WERI-Rb-1 (cell line): ENCODE measurements at places on chromosomes 2 and 18.

- DNase-seq: peak; percentile 85
Measured at GRCh38 chr2:85132834-85133637, at the start of gene TCF7L1. Gene TCF7L1, plus strand, starts transcription at chr2:85133392. Its CDS starts 293 bp downstream, at chr2:85133685.

GRCh38 chr2:136124805-136125204, 6.9 kb upstream of the CXCR4 start:
- no peak for DNase-seq

GRCh38 chr18:9712611-9713010, 4.5 kb downstream of the RAB31 start:
- no peak for DNase-seq

DNA sequence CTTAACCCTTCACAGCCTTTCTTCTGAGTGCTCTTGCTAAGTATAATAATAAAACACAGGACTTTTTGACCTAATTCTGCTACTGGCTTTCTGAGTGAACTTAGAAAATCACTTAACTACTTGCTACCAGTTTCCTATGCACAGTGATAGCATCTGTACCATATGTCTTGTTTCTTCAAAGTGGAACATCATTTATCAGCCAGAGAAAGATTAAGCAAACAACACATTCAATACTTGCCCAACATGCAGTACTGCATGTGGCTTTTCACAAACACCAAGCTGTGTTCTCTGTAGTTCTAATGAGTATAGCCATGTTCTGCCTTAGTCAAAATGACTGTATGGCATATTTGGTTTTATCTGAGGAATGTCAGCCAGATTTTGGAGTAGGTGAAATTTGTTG, 1286.6 kb upstream of the ZEB2 start:
- DNase-seq: no peak

DNA sequence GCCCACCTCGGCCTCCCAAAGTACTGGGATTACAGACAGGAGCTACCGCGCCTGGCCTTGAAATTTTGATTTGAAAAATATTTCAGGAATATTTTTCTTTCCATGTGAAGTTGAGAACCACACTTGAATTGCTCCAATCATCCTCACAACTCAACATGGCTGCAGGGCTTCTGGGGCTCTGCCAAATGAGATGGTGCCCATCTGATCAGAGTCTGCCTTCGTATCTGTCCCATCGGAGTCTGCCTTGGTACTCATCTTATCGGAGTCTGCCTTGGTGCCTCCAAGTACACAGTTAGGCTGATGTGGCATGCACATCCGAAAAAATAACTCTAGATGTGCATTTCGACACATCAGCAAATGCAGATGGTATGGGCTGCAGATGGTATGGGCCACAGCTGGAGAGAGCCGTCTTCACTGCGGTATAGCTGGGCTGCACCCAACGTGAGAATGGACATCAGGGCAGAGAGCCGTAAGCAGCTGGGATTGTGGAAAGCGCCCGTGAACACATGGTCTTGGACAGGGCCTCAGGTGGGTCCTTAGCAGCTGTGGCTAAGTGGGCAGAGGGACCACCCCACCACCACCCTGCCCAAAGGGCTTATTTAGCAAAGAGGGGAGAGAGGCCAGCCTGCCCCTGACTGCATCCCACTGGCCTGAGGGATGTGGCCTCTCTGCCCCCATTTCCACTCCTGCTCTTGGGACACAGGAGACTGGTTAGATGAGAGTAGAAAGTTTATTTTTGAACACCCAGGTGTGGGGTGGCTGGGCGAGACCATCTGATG, 52.1 kb upstream of the RBM44 start:
- no peak for DNase-seq

GRCh38 chr2:59684771-59685166, 868.7 kb downstream of the BCL11A start:
- DNase-seq: no peak

DNA sequence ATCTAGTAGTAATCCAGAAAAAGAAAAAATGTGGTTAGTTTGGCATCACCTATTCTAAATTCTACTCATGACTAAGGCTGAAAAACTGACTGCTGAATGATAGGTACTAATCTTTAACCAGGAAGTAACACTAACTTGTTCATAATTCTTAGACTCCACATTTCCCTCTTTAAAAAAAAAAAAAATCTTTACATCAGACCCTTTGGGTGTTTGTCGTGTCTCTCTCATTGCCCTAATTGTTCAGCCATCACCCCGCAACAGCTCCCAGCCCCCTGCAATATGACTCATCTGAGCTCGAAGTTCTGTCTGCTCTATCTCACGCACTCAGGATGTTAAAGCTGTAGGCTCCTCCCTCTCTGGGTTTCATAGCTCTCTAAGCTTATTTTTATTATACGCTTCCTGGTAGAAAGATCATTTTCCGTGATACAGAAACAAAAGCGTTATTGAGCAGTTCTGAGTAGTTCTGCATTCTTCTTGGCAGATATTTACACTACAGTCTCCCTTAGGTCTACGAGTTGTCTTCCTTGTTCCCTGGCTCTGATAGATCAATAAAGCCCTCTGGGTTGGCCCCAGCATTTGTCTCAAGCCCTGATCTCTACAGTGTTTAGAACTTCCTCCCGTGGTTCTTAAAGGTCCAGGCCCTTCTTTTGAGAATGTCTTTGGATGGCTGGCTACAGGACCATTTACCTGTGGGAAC, 95.6 kb downstream of the TNFRSF11A start:
- no peak for DNase-seq

DNA sequence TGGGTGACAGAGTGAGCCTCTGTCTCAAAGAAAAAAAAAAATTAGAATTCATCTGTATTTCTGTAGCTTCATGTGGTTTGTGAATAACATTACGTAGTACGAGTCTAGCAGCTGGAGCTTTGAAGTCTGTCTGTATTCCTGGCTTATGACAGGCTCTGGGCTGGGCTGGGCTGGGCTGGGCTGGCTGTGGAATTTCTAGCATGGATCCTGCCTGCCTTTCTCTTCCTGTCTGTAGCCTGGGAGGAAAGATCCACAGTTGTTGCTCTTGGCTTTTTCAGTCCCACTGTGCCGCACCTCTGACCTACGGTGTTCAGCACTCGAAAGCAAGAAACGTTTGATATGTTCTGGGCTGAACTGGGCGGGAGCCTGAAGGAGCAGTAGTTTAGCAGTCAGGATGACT, 55.4 kb downstream of the BOLA3 start:
- no peak for DNase-seq

GRCh38 chr2:211900000-211900399, 638.6 kb downstream of the ERBB4 start:
- DNase-seq: no peak

DNA sequence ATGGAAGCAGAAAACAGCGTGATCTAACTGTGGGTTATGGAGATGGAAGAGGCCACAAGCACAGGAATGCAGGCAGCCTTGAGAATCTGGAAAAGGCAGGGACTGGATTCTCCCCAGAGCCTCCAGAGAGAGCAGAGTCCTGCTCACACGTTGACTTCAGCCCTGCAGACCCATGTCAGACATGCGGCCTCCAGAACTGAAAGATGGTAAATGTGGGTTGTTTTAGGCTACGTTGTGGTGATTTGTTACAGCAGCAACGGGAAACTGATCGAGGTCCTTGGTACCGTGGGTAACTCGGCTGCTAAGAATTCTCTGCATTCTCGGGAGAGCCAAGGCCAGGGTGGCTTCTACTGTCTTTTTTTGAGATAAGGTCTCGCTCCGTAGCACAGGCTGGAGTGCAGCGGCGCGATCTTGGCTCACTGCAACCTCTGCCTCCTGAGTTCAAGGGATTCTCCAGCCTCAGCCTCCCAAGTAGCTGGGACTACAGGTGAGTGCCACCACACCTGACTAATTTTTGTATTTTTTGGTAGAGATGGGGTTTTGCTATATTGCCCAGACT, 97.1 kb downstream of the ACKR3 start:
- DNase-seq: no peak

- peak; percentile 28 for DNase-seq
Measured at GRCh38 chr2:157336137-157337010, 10.8 kb upstream of the ERMN start.

DNA sequence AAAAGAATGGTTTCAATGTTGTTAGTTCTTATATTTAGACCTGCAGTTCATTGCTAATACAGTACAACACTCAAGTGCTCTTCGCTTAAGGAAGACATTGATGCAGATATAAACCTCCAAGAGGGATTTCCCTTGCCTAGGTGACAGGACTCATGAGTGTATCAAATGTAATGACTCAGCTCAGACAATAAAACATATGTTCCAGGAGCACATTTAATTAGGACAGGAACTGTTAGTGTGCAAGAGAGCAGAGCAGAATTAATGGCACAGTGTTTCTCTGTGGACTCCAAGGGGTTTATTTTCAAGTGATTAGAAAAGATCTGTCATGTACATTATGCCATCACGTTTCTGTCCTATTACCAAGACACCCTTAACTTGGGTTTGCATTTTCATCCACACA, 375.0 kb downstream of the LRRTM4 start:
- DNase-seq: peak; percentile 9

DNA sequence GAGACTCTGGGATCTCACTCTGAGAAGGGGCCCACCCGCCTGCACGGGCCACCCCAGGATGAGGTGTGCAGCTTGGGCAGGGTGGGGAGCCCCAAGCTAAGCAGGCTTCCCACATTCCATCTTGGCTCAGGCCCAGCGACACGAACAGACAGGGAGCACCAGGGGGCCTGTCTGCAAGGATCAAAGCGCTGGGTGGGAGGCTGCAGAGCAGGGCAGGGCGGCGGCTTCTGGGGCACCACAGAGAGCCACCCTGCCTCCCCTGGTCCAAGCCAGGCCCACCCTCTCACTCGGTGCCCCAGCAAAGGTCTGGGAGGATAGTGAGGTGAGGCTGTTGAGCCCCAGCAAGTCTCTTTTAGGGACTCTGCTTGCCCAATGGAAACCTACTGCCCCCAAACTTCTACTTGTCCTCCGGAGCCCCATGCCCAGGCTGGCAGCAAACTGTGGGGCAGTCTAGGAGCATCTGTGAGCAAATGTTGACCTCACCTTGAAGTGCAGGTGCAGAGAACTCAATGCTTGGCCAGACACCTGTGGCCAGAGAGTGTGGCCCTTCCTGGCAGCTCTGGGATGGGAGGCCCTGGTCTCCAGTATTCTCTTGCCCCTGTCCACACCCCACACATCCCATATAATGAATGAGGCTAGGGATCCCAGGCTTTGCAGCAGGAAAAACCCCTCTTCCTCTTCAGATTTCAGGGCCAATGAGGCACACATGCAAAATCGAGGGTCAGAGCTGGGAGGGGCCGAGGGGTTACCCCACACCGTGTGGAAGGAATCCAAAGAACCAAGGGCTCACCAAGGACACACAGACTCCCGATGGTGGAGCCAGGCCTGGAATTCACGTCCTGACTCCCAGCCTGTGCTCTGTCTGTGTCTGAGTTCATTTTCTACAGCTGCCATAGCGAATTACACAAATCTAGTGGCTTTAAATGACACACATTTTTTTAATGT, 18.8 kb upstream of the GLI2 start:
- no peak for DNase-seq

GRCh38 chr2:190648289-190649034, 421 bp upstream of the NAB1 start:
- DNase-seq: peak; percentile 89

DNA sequence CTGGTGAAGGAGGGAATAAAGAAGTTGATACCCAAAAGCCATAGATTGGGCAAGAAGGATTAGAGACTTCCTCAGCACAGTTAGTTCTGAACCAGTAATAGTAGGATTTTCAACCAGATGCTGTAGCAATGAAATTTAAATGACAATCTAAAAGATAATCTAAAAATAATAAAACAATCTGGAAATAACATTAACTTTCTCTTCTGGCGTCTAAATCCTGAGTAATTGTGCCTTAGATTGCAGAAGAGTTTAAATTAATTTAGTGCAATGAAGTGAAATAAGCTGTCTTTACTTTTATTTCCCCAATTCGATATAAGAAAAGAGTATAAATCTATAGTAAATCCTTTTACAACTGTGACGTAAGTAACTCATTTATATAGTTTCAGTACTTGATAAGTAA, 186.8 kb upstream of the DOK6 start:
- no peak for DNase-seq

- no peak for DNase-seq
Measured at GRCh38 chr2:207525296-207525695, 4.5 kb upstream of the CREB1 start.

DNA sequence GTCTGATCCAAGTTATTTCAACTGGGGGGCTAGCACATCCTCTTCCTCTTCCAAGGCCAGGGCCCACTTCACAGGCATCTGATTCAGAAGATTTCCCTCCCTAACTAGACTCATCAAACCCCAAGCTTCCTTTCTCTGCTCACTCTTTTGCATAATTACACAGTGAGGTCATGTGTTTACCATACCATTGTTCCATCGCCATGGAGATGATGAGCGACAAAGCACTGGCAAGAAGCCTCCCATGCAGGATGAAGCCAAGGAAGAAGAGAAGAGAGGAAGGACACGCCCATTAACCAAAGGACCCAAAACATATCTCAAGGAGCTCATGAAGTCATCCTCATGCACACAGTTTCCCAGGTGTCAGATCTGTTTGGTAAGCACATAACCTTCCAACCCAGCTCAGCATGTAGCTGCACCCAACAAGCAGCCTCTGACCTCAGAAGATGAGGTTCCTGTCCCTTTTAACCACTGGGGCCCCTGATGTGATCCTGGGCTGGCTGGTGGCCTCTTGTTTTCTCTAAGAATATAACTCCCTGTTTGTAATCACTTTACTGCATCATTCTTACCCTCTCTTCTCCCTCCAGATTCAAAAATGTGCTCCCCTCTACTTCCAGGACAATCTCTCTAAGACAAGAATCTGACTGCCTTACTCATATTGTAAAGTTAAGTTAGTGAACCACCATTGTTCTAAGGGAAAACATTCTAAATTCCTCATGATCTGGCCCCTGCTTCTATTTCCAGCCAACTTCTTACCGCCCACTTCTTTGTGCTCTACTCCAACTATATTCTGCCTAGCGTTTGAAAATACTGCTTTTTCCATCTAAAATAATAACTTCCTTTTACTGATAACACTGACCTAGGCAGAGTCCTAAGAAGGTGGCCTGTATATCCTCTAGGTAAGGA, 190.1 kb downstream of the TTC32 start:
- no peak for DNase-seq

- DNase-seq: no peak
Measured at GRCh38 chr2:236876642-236877041, 209.0 kb upstream of the COPS8 start.

- DNase-seq: no peak
Measured at GRCh38 chr18:37631422-37631821, 65.8 kb upstream of the CELF4 start.

GRCh38 chr2:80591233-80591632, 286.7 kb upstream of the LRRTM1 start:
- DNase-seq: no peak
